CD8-positive, alpha-beta T cell (primary cell): ENCODE measurements at places on chromosomes 1 and 21.

- DNase-seq = no peak
These were observed 75.5 kb downstream of the NAV1 start for GRCh38 chr1:201614262-201615015.

GRCh38 chr1:54940042-54940441 lies 40.4 kb upstream of the TMEM61 start:
- no peak for DNase-seq

DNA sequence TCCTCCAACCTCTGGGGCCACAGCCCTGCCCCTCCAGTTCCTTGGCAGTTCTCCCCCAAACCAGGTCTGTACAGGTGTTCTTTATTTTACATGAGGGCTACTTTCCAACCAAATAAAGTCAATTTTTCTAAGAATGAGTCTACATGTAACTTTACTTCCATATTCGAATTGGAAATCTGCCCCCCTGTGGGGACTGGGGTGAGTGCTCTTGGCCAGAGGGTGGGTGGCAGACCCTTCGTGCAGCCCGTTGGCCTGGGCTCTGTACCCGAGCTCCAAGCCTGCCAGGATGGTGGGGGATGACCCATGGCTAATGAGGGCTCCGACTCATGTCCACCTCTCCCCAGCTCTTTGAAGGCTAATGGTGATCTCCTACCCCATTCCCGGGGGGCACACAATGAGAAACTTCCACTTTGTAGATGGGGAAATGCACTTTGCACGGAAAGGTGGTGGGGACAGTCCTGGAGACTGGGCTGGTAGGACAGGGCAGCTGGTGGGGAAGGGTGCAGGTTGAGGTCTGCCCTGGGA lies 589 bp upstream of the CATSPER4 start:
- DNase-seq = no peak

DNA sequence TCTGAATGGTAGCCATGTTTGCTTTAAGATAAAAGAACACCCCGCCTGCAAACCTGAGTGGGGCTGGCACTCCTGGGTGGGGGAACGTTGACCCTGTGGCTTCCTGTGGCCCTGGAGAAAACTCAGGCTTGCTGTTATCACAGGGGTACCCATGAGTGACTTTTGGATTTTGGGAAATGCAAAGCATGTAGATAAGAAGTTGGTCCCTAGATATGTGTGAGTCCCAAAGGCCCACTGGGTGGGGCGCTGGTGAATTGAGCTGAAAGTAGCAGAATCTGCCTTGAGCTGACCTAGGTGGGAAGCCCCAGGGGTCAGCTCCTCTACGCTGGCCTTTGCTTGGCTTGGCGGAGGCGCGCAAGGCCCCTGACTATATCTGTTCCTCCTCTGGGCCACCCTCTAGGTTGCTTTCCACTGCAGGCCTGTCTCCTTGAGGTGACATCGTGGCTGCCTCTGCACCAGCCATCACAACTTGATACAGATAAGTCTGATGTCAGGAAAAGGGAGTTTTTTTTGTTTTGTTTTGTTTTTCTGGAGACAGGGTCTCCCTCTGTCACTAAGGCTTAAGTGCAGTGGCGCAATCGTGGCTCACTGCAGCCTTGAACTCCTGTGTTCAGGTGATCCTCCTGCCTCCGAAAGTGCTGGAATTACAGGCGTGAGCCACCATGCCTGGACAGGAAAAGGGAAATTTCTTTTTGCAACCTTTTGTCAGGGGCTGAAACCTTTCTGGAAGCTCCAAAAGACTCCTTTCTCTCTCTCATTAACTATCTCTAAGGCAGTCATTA lies 72.2 kb downstream of the AGPAT3 start:
- DNase-seq = no peak

- DNase-seq = no peak
These were observed 3.1 kb upstream of the SH2D5 start for GRCh38 chr1:20735581-20736111.

DNA sequence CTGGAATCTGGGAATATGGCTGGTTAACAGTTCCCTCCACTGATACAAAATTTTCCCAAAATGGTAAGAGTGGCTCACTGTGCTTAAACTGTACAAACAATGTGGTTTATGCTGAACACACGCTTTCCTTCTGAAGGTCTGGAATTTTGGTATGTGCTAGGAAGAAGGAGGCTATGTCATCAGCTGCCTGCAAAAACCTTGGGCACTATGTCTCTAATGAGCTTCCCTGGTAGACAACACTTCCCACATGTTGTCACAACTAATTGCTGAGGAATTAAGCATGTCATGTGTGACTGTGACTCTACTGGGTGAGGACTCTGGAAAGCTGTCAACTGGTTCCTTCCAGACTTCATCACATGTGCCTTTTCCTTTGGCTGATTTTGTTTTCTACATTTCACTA lies 29.2 kb downstream of the IPP start:
- no peak for DNase-seq
